NCI-H2171 (cell line): ENCODE measurements at places on chromosomes 5 and 9.

- no peak for DNase-seq
Measured at GRCh38 chr9:129070696-129071525, 10.0 kb upstream of the DOLPP1 start.

- no peak for DNase-seq
Measured at GRCh38 chr9:121871431-121872025, 220.1 kb downstream of the DAB2IP start.

DNA sequence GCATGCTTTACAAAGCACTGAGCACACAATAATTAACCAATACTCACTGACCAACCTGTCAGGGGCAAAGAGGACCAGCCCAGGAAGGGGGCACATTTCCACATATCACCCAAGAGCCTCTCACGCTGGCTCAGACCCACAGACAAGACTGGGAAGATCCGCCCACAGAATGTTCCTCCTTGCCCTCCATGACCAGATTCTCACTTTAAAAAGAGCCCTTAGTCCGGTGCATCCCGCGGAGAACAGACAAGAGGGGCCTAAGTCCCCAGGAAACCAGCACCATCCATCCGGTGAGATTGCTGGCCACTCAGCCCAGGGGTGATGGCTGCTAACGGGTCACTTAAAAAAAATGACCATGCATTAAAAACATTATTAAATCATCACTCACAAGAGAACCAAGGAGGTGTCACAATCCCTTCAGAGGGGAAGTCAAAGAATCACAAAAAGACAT, 32.9 kb downstream of the SEMA4D start:
- no peak for DNase-seq

DNA sequence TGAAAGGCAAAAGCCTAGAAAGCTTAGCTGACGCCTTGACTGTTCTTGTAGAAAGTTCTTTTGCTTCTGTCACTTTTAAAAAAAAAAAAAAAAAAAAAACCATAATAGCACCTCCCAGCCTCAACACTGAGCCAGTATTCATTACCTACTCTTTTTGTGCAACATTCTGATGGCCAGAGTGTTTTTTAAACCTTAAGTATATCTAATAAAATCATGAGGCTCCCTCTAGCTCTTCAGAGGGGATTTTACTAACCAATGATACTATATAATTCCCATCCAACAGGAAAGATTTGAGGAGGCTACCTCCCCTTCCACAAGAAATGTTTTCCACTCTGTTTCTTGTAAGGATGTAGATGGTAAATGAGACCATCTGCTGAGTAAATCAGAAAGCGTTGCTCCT, 3.9 kb downstream of the BNC2 start:
- no peak for DNase-seq

DNA sequence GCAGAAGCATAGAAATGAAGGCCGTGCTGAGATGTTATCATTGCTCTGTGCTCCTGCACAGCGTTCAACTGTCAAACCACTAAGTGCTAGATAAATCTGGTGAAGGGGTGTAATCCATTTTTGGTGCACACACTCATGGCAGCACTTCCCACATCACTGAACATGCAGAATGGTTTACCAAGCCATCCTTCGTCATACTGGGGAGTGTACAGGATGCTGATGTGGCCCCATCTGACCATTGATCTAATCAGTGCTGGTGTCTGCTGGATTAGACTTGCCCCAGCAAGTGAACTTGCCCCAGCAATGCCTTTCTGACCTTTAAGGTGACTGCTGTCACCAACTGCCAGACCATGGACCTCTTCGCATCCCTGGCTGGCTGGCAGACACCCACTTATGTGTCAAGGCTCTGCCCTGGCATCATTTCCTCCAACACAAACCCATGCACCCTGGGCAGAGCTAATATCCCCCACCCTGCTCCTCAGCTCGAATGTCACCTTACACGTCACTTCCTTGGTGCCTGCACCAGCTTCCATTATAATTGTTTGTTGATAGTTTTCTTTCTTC, 4.2 kb upstream of the SEMA4D start:
- no peak for DNase-seq

- no peak for DNase-seq
Measured at GRCh38 chr9:71620746-71621145, 147.6 kb downstream of the CEMIP2 start.

- no peak for DNase-seq
Measured at GRCh38 chr9:2679011-2679410, 38.3 kb upstream of the KCNV2 start.

DNA sequence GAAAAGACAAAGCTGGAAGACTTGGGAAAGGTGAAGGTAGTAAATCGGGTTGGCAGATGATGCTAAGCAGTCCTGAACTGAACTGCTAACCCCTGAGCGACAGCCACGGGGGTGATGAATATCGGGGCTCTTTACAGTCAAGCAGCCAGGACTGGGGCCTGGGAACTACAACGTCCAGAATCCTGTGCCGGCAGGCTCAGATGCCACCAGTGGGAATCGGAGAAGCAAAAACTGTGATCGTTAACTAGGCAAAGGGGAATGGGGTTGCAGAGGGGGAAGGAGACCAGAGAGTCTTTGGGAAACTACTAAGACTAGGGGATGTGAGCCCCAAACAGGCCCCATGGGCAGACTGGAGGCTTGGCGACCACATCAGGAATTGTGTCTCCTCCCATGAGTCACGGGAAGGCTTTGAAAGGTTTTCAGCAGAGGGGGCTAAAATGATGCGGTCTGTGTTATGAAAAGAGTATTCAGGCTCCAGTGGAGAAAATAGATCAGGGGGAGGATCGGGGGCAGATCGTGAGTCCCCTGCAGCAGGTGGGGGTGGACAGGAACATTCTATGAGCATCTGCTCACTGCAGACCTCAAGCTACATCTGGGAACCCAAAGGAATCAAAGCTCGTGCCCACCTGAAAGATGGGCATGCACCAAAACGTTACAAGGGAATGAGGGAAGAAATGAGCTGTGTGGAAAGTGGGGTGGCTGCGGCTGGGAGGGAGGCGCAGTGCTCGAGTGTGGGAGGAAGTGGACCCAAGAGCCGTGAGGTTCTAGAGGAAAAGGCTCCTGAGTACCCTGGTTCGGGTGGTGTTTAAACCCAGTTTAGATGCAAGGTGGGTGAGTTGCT, 53.8 kb downstream of the HRH2 start:
- no peak for DNase-seq

DNA sequence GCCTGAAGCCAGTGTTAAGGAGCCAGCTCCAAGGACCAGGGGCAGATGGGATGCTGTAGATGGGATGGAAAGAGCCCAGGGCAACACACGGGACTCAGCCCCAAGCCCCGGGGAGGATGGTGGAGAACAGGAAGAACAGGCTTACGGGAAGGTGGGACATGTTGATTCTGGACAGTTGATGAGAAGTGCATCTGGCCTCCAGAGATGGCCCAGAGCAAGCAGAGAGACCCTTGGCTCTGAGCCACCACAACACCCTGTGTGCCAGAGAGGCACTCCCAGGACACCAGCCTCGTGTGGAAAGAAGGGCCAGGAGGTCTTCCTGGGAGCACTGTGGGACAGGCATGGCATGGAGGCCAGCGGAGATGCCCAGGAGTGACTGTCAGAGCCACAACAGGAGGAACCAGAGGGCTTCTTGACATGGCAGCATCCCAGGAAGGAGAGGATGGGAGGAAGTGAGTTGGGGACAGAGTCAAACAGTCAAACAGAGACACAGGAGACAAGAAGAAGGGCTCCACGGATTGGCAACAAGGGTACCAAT, 156.3 kb upstream of the MVB12B start:
- DNase-seq = no peak

GRCh38 chr9:110073356-110073905, 134.5 kb downstream of the C9orf152 start:
- no peak for DNase-seq

GRCh38 chr5:170757182-170757601, 26.3 kb upstream of the GABRP start:
- no peak for DNase-seq

GRCh38 chr9:3826178-3826577, 300.4 kb upstream of the RFX3 start:
- no peak for DNase-seq

GRCh38 chr9:135674977-135675376, 11.9 kb downstream of the LCN9 start:
- DNase-seq = no peak

DNA sequence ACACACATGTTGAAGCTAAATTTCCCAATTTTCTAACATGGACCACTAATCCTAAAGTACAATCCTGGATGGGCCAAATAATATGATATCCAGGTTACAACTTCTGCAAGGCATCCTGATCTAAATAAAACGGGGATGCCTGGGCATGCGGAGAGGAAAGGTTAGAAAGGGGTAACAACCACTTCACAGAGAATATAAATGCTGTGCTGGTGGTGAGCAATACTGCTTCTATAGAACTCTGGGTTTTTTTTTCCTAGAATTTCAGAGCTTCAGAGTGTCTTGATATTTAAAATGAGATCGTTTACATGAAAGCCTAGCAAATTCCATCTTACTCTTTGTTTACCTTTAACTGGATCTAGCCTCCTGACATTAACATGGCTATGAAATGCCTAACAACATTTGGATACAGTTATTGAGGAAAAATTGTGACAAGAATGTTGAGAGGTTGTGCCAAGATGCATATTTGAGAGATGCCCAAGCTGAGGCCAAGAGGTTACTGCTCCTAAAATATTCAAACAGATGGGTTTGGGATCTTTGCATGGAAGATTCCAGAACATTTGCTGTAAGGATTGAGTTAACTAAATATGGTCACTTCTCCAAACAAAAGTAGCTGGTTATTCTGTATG, 22.4 kb downstream of the TNFAIP8 start:
- no peak for DNase-seq
